Left ventricle myocardium inferior (tissue), 1 donor: ENCODE measurements at places on chromosomes 4 and X. TPM values are rescaled to one million over a fixed set of nuclear protein-coding genes. Genes with fewer than 3 reads are reported as not detected.

- DNase-seq, result no peak
Measured at GRCh38 chrX:98299785-98300184, 1416.1 kb downstream of the RPA4 start.

GRCh38 chr4:152613841-152614721 is 65.7 kb downstream of the TMEM154 start:
- no peak for DNase-seq

DNA sequence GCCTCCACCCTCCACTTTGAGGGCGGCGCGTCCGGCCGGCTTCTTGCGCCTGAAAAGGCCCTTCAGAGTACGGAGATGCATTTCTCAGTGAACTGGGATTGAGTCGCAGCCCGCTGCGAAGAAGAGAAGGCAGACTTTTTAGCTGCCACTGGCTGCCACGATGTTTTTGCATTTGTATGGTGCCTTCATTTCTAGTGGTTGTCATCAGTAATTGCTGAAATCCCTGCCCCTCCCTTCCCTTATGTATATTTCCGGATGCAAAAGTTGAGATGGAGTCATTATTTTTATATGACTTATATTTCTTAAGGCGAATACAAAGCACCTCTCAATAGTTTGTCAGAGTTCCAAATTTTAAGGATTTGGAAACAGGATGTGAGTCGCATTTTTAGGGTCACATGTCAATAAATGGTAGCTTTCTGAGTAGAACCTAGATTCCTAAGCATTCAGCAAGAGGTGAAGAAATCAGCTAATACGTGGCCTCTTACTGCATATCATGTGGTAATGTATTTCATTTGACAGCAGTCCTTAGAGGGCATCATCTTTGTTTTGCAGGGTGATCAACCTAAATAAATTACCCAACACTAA is 658 bp downstream of the ATP6AP2 start:
- DNase-seq, result no peak

DNA sequence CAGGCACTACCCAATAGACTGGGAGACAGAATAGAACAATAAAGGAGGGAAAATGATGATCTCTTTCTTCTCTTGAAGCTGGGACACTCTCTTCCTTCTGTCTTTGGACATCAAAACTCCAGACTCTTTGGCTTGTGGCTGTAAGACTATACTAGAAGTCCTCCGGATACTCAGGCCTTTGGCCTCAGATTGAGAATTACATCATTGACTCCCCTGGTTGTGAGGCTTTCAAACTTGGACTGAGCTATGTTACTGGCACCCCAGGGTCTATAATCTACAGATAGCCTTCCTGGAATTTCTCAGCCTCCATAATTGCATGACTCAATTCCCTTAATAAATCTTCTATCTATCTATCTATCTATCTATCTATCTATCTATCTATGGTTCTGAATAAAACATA is 294.2 kb upstream of the CT83 start:
- no peak for DNase-seq

- no peak for DNase-seq
Measured at GRCh38 chrX:13109817-13110216, 65.4 kb upstream of the FAM9C start.

MAGEB18 gene
- not detected for total RNA-seq

KDM6A gene
- 9.4 TPM for total RNA-seq

CTAG1B gene
- total RNA-seq, result not detected

GPR34 gene
- total RNA-seq, result 6.2 TPM
